ENCODE measurements at places on chromosomes 7 and 10.
A peak's percentile ranks its signal among the peaks of the same experiment; 100 is the strongest.

- DNase-seq = no peak
These were observed 381.9 kb downstream of the ZWINT start for GRCh38 chr10:55979203-55979602.

DNA sequence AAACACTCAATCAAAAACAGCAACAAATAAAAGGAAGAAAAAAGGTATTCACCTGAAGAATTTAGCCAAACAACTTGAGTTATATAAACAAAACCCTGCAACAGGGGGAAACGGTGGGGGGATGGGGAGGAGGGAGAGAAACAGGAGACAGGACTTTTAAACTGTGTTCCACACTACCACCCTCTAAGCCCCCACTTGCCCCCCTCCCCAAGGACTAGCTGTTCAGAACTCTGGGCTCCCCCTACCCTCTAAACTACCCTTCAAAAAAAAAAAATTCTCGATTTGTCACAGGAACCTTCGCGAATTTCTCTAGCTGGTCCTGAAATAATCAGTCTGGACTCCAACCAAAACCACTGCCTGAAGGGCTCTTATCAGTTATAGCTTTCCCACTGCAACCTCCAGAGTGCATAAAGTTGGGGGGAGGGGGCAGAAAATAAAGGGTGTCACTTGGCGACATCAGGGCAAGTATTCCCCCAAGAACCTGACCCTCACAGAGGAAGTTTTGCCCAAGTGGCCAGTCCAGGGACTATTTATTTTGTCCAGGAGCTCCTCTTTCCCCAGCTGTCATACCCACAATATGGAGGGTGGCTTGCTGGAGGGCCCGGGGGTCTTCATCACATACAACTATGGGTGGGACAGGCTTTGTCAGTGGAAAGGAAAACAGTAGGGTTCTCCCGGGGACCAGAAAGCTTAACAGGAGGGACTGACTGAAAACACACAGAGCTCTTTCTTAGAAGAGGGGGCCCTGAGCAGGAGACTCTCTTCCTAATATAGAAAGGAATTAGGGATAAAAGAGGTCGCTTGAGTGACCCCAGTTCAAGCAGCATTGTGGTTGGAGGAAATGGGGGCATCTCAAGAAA, 1.3 kb downstream of the UBE2H start:
- no peak for DNase-seq

DNA sequence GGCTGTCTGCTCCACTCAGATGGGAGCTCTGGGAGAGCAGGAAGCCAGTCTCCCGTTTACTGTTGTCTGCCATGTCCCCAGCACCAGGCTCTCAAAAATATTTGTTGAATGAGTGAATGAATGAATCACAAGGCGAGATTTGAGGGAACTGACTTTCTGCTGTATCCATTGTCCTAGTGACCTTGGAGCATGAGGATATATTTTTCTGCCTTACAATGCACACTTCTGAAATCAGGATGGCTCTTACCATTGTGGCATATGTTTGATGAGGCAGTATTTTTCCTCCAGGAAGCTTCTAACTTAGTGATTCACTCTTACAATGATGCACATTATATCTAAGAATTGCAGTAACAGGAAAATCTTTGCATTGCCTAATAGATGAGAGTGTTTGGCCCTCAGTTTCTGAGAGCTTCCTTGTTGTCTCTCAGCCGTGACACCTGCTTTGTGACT, 136.4 kb downstream of the RPS24 start:
- no peak for DNase-seq

GRCh38 chr10:89836840-89837164, 135.4 kb downstream of the KIF20B start:
- no peak for DNase-seq

GRCh38 chr10:116098411-116099022, 174.5 kb downstream of the GFRA1 start:
- DNase-seq = no peak

DNA sequence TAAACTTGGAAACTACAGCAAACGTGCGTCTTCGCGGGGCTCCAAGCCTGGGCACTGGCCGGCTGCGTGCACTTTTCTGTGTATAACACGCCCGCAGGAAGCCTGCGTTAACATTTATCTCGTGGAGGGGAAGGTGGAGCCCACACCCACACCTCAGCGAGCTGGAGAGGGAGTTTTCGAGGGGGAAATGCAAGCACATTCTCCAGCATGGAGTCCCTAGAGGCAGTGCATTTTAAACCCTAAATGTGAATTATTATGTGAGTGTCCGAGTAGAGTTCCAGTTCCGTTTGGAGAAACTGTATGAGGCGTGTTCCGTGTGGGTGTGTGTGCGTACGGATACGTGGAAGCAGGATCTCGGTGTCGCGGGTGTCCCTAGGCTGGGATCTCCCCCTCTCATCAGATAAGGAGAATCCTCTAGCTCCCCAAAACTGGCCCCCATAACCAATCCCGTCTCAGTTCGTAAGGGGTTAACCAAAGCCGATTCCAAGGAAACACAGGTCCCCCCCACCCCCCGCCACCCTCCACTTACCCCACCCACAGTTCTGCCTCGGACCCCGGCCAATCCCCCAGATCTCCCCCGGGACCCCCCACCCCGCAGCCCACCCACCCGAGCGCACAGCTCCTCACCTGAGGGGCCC, 403 bp downstream of the CDK6 start:
- DNase-seq = peak; percentile 53

Data from activated CD4-positive, alpha-beta T cell treated with anti-CD3 and anti-CD28 coated beads, Interleukin-10, Interleukin-2, amounts not matched to agents 100 ng/mL and 50 ng/mL, durations not matched to agents 16 hours and 8 hours (primary cell).